ENCODE measurements at places on chromosomes 7 and 10.

GRCh38 chr7:108360058-108360800, 96.0 kb downstream of the NRCAM start:
- DNase-seq, result no peak

- DNase-seq, result no peak
These were observed 162.6 kb upstream of the GDF10 start for GRCh38 chr10:47137311-47137851.

GRCh38 chr7:1260244-1260635, 27.6 kb downstream of the UNCX start:
- DNase-seq, result no peak

DNA sequence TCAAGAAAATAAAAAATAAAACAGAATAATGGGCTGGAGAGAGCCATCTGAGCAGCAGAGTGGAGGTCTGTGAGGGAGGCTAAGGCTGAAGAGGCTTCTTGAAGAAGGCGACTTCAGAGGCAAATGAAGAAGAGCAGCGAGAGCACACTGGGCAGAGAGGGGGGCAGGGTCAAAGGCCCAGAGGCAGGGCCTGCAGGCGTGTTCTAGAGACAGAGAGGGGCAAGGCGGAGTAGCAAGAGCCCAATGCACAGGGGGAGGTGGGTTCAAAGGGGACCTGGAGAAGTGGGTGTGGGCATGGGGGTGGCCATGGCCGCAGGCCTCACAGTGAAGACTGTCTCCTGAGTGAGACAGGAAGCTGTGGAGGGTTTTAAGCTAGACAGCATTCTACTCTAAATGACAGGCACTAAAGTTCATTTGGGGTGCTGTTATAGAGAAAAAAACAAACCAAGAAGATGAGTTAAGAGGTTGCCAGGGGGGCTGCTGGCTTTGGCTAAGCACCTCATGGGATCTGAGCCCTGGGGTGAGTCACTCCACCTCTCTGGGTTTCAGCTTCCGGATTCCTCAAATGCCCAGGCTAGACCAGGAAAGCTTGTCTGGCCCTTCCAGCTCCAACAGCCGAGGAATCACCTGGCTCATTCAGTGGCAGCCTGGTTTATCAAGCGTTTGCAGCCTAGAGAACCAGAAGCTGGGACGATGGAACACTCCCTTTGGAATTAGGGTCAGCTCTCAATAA, 81.7 kb downstream of the DLG5 start:
- DNase-seq, result no peak

DNA sequence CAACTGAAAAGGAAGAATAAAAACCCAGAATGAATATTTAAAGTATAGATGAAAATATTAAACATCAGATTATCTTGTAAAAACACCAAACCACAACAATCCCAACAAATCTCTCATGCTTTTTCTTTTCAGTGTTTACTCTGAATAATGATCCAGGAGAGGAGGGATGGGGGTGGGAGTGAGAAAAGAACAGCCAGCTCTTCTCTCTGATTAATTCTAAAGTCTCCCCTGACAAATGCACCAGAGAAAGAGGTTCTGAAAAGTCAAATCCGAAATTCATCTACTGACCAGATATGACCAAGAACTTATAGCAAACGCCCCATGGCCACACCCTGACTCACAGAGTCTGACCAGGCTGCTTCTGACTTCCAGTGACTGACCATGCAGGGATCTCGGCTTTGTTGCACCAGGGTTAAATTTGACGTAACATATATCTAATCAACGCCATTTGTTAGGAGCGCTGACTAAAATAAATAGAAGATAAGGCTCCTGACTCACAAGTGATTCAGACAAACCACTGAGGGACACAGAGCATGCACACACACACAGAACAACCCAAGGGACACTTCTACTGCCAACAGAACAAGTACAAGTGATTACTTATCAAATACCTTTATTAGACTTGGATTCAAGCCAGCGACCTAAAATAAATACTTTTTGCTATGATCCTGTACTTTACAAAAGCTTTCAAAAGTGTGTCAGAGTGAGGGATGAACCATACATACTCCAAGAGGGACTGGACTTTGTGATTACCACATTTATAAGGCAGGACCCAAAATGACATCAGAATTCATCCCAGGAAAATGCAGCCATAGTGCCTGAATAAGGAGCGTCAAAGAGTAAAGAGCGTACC, 9.3 kb upstream of the SPOCK2 start:
- no peak for DNase-seq

- DNase-seq, result no peak
These were observed 111.5 kb downstream of the CCNY start for GRCh38 chr10:35447693-35448407.

DNA sequence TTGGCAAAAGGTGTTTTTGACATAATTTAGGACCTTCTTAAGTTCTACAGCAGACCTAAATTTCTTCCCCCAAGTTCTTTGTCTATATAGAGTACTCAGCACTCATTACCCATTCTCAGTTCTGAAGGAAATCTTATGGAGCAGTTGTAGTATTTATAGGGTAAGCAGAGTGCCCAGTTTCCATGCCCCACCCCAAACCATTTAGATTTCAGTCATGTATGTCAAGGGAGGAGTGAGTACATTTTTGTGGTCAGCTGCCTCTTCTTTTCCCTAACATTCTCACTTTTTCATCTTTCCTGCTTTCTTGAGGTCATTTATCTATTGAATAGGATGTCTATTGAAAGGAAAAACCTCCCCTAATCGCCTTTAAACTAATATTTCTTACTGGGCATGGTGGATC, 83.3 kb downstream of the KAT6B start:
- no peak for DNase-seq

GRCh38 chr7:142925413-142925812, 8.1 kb downstream of the TRPV5 start:
- peak; percentile 19 for DNase-seq
